AG09309 (cell line): ENCODE measurements at places on chromosomes 6 and 20.

DNA sequence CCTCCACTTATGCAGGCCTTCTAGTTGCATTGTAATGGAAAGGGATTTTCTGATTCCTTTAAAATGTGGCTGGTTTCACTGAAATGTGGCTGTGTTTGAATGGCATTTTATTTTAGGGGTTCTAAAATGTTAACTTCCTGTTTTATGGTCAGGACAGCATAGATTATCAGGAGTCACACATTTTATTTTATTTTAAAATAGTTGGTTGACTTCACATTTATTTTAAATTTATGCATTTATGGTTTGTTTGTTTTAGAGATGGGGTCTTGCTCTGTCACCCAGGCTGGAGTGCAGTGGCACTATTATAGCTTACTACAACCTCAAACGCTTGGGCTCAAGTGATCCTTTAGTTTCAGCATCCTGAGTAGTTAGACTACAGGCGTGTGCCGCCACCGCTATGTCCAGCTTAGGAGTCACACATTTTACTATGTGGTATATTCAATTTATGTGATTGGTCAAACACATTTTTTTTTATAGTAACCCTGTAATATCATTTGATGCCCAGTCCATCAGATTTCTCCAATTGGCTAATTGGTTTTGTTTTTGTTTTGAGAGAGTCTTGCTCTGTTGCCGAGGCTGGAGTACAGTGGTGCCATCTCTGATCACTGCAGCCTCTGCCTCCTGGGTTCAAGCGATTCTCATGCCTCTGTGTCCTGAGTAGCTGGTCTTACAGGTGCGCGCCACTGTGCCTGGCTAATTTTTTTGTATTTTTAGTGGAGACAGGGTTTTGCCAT is 2.3 kb downstream of the DTD1 start:
- no peak for DNase-seq

DNA sequence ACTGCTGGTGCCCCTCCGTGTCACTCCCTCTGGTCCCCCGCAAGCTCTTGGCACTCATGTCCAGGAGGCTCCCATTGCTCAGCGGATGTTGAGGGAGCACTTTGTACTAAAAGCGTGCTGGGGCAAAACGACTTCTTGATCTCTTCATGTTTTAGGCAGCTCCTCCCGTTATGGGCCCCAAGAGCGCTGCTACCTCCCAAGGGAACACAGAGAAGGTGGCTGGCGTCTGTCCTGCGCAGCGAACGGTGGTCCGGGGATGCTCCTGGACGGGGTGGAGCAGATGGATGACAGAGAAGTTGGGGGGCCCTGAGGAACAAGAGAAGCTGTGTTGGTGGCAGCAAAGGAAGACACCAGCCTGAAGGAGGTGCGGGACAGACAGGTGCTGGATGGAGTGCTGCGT is 99.8 kb downstream of the TMEM242 start:
- DNase-seq = no peak

GRCh38 chr6:24255676-24256075 is 102.2 kb downstream of the DCDC2 start:
- DNase-seq = no peak

DNA sequence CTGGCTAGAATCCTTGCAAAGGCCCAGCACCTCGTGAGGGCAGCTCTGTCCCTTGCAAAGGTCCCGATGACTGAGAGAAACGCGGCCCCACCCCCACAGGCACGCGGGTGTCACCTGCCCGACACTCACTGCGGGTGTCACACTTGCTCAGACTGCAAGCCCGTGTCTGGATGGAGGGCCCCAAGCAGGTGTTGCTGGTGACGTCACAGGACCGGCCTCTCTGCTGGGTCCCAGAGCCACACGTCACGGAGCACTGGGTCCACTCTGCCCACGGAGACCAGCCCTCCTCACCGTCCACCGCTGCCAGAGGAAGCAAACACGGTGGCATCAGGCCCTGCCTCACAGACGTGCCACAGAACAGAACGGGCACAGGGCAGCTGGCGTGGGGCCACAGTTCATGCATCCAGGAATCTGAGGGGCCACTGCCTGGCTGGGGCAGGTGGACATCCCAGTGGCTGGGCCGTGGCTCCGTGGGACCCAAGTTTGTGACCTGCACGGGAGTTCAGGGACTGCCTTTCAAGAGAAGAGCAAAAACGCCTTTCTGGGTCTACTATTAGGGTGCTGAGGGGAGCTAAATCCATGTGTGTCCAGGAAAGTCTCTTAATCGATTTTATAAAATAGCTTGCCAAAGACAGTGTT is 16.0 kb downstream of the THBS2 start:
- DNase-seq = no peak

GRCh38 chr6:100987556-100987955 is 106.4 kb upstream of the ASCC3 start:
- DNase-seq = no peak

- DNase-seq = no peak
These were observed 64.2 kb upstream of the SLC35B3 start for GRCh38 chr6:8499540-8499939.

DNA sequence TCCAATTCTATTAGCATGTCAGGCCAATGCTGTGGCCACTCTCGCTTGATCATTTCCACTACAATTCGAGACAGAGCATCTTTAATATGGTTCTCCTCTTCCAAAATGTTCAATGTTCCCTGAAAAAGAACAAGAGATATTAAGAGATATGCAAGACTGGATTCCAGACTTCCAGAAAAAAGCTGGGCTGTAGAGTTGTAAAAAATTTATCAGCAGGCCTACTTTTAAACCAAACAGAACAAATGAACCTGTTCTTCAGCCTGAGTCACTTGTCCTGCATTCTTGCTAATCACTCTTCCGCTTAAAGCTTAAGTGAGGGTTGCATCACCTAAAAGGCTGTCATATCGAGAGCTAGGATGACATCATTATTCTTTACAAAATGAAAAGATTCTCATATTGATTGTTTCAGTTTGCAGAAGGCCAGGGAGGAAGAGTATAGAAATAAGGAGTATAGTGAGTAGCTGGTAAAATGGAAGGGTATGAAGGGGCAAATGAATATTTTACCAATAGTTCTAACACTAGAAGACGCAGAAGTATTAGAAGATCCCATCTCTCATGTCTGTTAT is 4.9 kb downstream of the XPO5 start:
- no peak for DNase-seq

DNA sequence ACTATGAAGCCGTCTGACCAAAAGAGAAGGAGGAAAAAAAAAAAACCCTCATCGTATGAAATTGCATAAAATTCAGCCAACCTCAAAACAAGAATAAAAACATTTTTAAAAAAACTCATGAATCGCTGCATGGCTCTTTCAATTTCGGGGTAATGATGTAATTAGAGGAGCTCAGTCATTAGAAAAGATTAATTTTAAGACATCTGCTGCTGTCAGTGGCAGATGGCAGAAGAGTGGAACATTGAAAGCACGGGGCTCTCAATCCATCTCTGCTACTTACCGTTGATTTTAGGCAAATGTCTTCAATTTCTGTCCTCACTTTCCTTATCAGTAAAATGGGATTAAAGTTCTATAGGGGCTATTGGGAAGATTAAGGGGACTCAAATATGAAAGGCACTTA is 79.1 kb downstream of the EYA2 start:
- DNase-seq = no peak

GRCh38 chr6:132887204-132887603 is 72.8 kb downstream of the RPS12 start:
- no peak for DNase-seq

DNA sequence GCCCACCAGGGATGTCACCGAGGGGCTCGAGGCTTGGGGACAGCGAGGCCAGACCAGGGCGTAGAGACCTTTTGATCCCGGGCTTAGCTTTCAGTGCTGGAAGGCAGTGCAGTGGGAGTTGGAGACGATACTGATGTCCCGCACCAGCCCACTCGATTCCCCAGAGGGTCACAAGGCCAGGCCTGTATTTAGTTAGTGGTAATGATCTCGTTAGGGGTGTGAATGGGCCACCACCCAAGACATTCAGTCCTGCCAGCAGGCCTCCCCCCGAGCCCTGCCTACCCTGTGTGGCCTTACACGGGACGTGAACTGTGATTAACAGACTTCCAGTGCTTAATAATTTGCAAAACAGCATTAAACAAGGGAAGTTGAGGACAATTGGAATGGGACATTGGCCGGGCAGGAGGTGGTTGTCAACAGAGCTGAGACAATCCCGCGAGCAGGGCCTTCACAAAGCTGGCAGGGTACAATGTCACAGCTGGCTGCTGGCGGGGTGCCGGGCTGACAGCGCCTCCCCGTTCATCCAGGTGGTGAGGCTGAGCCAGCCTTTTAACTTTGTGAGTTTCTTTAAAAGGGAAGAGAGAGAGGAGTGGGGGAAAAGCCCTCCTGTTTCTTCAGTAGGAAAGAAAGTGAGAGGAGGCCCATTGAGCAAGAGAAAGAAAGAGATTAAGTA is 175.3 kb upstream of the RALGAPA2 start:
- DNase-seq = no peak

GRCh38 chr20:38450412-38450975 is 15.4 kb upstream of the SNHG17 start:
- no peak for DNase-seq

GRCh38 chr20:24665741-24666191 is 196.3 kb downstream of the SYNDIG1 start:
- DNase-seq = no peak

DNA sequence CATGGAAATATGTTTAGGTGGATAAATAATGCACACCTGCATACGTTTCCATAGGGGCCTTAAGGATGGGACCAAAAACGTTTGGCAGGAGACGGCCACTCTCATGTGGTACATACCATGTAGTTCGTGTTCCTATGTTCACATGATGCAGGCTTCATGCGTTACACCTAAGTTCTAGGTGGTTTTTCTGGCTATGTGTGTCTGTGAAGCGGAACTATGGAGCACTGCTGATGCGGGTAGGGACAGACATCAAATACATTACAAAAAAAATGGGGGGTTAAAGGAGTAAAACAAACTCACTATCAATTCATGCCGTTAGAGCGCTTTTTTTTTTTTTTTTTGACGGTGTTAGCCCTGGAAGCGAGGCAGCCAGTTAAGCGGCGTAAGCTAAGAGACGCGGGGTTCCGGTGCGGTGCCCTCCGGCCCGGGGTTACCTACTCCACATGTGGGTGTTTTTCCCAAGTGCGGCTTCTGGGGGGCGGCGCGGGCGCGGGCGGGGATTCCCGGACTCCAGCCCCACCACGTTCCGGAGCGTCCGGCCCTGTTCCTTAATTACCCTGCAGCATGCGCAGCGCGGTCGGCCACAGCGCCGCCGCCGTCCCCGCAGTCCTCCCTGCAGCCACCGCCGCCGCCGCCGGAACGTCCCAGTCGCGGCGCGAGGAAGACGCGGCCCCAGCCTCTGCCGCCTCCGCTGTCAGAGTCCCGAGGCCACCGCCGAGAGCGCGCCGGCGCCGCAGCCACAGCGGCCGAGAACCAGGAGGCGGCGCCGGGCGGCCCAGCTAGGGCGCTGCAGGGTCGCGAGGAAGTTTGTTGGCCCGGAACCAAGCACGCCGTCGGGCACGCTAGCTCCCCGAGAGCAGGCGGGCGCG is 648 bp downstream of the COL19A1 start:
- DNase-seq = no peak

DNA sequence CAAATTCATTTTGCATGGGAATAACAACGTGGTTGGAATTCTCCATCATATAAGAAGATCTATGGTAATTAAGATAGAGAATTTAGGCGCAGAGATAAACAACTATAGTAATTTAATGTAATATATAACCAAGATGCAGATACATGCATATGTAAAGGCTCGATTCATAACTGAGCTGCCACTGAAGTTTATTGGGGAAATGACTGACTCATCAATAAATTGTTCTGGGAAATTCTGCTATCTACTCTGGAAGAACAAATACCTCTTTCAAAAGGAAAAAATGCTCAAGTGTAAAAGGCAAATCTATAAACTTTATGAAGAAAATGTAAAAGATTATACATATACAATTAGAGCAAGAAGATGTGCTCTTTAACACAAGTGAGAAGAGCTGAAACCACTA is 596.4 kb downstream of the MMUT start:
- DNase-seq = no peak

DNA sequence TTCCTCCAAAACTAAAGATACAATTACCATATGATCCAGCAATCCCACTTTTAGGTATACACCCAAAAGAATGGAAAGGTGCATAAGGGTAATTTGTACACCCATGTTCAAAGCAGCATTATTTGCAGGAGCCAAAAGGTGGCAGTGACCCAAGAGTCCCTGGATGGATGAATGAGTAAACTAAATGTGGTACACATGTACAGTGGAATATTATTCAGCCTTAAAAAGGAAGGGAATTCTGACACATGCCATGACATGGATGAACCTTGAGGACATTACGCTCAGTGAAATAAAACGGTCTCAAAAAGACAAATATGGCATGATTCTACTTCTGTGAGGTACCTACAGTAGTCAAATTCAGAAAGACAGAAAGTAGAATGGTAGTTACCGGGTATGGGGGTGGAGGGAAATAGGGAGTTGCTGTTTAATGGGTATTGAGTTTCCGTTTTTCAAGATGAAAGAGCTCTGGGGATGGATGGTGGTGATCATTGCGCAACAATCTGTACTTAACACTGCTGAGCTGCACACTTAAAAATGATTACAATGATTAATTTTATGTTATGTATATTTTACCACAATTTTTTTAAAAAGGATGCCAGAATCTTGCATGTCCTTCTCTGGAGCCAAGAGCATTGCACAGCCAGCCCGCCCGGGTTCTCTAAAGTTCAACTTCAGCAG is 518.9 kb upstream of the JARID2 start:
- no peak for DNase-seq

DNA sequence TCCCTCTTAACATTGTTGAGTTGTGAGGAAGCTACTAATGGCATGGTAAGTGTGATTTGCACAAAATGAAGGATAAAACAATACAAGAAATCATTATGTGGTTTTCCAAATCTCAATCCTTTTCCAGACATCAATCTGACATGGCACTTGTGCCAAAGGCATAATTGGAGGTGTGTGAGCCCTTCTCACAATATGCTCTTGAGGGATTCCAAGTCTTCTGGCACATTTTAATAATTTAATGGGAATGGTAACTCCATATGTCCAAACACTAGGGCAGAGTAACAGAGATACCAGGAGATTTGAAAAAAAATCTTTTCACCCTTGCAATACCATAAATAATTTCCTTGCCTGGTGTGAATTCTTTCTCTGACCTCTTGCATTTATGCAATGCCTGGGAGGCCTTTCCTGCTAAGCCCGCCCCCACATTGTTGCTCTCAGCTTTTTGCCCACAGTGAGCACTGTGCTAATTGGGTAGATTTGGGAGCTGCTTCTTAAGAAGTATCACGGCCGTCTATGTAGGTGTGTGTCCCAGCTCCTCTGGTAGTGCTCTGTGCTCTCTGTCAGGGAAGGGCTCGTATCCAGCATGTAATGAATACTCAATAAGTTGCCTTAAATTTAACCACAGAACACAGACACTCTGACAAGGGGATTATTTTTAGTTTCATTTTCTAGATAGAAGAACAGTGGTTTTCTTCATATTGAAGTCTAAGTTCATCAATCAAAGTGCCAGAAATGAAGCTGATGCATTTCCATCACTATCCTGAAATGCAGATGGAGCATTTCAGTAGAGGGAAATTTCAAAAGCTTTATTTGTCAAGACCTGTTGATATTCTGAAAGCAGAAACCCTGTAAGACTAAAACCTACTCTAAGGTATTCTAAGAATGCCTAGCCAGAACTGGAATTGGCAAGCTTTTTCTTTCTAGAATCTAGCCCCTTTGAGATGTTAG is 54.4 kb upstream of the CEP85L start:
- DNase-seq = peak; percentile 14

GRCh38 chr20:25136643-25137559 is 55.0 kb upstream of the VSX1 start:
- peak; percentile 79 for DNase-seq
